ENCODE measurements at places on chromosomes 2 and 18. TPM values are rescaled to one million over a fixed set of nuclear protein-coding genes. Genes with fewer than 3 reads are reported as not detected.

The PLA2R1 gene
- 0.06 TPM for total RNA-seq

- DNase-seq: no peak
These were observed 343.8 kb downstream of the SETBP1 start for GRCh38 chr18:45024357-45025088.

DNA sequence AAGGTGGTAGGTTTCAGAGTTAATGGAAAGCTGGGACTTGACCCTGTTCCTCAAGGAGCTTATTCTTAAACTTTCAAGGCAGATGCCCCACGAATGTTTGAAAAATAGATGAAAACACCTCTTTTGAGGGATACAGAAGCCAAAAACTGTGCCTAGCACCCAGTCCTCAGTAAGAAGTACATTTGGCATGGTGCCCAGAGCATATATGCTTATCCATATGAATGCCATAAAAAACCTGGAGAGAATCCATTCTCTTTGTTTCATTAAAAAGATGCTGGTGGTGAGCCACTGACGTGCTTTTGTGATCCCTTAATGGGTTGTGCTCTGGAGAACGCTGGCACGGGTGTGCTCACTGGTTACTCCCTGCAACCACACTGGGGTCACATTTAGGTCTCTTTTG is 69.0 kb downstream of the IL1R2 start:
- no peak for DNase-seq

The ZEB2 gene
- 17.0 TPM for total RNA-seq

The RASGRP3 gene
- total RNA-seq: 3.2 TPM
